ENCODE measurements at places on chromosomes 16 and 17.

DNA sequence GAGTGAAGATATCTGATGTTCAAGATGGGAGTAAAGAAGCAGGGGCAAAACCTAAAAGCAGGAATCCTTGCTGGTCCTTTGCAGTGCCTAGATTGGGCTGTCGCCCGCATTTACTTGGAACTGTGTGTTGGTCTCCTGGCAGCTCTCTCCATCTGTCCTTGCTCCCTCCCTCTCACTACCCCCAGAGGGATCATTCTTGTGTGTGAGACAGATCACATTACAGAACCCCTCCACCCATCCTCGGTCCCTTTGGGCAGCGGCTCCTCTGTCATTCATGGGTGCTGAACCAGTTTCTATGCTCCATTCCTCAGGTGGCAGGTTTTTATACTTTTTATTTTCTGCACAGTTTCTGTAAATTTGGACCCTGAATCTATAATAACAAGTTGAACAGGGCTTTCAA, 99.4 kb upstream of the MYOCD start:
- no peak for DNase-seq

- no peak for DNase-seq
Observed at GRCh38 chr17:34207572-34207971, 47.5 kb upstream of the CCL2 start.

- DNase-seq: no peak
Observed at GRCh38 chr17:29252101-29252791, 5.6 kb downstream of the CRYBA1 start.

DNA sequence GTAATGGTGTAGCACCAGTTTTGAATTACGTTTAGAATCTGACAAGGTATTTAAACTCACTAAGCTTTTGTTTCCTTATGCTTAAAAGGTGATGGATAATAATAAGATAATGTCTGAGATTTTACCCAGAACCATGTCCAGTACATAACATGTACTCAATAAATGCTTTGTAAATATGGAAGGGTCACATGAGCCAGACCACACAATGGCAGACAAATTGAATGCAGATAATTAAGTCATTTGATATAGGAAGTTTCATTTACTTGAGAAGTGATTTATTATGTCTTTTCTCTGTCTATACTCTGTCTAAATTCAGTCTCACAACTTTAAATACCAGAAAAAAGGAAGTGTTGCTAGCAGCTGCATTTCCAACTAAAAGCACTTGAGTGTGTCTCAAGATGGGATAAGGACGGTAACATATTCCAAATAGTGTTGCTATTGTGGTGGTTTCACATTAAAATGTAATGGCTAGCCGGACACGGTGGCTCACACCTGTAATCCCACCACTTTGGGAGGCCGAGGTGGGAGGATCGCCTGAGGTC, 52.5 kb upstream of the DHX40 start:
- DNase-seq: no peak

DNA sequence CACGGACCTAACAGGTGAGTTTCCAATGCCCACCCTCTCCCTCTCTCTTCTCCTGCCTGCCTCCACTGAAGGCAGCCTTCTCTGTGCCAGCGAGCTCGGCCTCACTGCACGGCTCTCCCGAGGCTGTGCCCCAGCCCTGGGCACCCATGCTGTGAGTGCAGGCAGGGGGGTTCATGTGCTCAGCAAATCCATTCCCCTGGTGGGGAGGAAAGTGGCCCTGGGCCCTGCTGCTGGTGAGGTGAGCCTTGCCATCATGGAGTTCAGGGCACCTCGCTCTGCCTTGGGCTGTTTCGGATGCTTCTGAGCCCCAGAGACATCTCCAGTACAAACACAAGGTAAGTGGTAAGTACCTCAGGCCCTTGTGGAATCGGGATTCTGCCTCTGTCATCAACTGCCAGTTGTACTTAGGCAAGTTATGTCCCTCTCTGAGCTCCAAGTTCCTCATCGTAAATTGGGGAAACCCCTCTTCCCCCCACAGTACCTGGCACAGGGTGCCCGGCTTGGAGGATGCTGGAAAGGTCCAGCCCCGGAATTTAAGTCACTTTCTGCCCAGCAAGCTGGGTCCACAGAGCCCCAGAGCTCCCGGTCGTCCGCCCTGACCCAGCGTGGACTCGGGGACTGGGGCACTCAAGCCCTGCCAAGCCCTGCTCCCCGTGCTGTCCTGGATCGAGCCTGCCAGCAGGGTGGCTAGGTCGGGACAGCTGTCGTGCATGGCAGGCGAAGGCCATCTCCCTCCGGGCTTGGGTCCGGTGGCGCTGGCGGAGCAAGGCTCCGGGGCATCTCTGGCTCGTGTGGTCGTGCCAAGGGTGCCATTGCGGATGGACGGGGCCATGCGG, 684 bp upstream of the NUDT16L1 start:
- no peak for DNase-seq

GRCh38 chr17:17309356-17309755, 6.2 kb downstream of the NT5M start:
- DNase-seq: no peak

- no peak for DNase-seq
Observed at GRCh38 chr17:62755141-62755851, 52.8 kb downstream of the MARCHF10 start.

DNA sequence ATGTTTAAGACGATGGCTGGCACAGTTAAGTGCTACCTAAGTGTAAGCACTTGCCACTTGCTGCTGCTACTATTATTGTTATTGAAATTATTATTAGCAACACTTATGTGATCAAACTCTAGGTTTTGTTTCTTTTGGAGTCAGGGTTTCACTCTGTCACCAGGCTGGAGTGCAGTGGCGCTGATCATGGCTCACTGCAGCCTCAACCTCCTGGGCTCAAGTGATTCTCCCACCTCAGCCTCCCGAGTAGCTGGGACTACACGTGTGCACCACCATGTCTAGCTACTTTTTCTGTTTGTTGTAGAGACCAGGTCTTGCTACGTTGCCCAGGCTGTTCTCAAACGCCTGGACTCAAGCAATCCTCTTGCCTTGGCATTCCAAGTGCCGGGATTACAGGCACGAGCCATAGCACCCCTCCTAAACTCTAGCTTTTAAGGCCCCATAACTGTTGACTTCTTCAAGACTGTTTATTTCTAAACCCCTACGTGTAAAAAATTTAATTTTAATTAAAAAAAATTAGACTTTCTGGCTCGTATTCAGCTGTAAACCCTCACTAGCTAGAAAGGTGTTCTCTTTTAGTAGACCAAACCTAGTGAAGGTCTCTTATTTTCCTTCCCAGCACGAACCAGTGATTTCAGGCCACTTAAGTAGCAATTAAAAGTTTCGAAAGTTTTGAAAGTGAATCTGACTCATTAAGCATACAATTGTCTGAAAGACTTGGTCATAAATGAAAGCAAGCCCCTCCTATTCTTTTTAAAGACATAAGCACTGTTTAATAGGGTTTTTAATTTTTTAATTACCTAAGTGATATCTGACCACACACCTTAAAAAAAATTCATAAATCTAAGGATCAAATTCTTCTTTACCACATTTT, 11.7 kb upstream of the SCNN1B start:
- no peak for DNase-seq

- DNase-seq: peak; percentile 83
Observed at GRCh38 chr17:15651583-15652110, 32.1 kb upstream of the FBXW10B start.

DNA sequence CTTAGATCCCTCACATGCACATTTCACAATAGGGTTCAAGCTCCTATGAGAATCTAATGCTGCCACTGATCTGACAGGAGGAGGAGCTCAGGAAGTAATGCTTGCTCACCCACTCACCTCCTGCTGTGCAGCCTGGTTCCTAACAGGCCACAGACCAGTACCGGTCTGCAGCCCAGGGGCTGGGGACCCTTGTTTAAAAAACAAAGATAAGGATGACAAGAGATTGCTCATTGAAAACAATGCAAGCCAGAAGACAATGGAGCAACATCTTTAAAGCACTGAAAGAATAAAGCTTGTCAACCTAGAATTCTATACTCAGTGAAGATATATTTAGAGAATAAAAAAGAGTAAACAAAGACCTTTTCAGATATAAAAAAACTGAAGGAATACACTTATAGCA, 22.8 kb upstream of the FA2H start:
- DNase-seq: no peak

DNA sequence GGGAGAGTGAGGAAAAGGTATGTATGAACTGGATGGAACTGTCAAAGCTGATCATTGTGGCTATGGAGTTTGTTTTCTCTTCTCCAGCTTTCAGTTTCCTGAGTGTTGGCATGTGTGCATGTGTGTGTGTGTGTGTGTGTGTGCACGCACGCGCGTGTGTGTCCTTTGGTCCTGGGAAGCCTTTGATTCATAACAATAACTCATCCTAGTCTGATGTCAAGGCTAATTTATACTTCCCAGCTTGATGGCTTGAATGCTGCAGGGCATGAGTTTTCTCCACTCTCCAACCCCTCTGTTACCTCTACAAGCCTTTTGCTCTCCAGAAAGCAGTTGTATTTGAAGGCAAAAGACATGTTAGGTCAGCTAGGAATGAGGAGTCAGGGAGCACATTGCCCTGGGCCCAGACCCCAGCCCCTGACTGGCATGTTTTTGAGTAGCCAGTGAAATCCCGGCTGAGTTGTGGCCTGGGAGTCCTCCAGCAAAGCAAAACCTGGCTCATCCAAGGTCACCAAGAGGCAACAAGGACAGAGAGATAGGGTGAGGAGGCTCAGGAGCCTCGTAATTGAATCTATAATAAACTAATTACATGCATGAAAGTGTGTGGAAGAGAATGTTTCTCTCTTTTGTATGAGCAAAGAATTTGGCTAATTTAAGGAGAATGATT, 8.9 kb upstream of the CDC42EP4 start:
- DNase-seq: no peak

GRCh38 chr16:79301051-79301450, 299.5 kb downstream of the MAF start:
- no peak for DNase-seq

DNA sequence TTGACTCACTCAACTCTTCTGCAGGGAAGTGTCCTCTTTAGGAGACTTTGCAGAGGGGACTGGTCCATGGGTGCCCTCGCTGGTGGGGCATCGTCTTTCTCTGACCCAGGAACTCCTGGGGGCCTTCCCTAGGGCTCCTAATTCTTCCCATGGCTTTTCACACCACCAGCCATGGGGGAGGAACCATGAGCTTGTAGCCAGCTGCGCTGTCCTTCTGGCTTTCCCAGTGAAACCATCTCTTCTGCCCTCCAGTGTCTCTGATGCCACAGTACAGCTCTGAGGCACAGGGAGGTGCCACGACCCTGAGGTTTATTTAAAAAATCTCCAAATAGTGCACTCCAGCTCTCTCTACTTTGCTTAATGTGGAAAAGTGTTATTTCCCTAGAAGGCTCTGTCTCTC, 78.6 kb downstream of the SDR42E1 start:
- DNase-seq: no peak

DNA sequence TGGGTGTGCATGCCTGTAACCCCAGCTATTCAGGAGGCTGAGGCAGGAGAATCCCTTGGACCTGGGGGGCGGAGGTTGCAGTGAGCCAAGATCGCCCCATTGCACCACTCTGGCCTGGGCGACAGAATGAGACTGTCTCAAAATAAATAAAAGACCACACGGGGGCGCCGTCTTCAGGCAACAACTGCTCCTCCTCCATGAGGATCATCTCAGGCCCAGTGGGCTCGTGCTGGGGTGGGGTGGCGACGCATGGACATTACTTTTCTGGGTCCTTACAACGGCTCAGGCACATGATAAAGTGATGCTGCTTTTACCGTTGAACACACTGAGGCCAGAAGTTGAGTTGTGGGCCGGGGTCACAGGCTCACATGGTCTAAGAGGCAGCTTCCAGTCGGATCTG, 56.2 kb downstream of the PRMT7 start:
- DNase-seq: peak; percentile 46

- no peak for DNase-seq
Observed at GRCh38 chr17:4645642-4646041, 4.2 kb upstream of the ALOX15 start.

DNA sequence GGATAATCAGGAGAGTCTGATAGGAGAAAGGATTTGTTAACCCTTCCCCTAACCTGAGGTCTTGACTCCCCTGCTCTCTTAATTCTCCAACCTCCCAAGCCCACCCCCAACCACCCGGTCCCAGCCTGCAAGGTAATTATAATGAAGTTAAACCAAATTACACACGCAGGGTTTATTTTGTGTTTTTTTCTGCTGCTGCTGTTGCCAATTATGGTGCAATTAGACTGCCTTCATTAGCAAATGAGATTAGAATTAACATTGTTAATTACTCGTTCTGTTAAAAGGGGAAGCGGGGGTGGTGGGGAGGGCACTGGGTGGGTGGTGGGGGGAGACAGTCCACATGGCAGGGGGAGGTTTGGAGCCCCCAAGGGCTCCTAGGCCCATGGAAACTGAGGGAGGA, 128.9 kb downstream of the CCT6B start:
- no peak for DNase-seq

DNA sequence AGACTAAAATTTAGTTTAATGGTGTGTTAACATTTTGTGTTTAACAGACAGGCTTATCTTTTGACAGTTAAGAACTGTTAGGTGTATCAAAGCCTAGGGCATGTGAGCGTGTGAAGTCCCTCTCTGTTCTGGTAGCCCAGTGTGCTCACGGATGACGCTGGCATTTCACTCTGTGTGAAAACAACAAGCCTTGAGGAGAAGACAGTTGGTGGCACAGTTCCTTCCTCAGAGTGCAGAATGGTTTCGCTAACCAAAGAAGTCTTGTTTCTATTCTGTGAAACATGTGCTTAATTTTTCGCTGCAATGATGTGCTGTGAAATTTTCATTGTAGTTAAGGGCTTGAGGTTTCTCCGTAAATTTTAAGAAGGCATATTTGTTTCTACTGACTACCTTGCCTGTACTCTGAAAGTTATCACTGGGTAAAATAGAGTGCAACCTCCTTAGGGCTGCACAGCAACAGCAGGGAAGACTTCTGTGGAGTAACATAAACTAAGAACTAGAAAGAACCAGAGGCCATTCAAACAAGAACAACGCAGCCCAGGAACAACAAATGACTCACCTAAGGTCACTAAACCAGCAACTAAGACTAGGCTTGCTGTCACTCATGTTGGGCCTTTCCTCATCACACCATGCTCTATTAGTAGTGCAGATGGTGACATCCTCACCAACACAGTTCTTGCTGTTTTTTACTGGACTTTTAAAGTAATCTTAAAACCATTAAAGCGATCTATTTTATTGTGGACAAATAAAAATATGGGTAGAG, 33.4 kb downstream of the BRD7 start:
- no peak for DNase-seq

GRCh38 chr17:78374631-78375274, 3.7 kb upstream of the PGS1 start:
- DNase-seq: no peak

DNA sequence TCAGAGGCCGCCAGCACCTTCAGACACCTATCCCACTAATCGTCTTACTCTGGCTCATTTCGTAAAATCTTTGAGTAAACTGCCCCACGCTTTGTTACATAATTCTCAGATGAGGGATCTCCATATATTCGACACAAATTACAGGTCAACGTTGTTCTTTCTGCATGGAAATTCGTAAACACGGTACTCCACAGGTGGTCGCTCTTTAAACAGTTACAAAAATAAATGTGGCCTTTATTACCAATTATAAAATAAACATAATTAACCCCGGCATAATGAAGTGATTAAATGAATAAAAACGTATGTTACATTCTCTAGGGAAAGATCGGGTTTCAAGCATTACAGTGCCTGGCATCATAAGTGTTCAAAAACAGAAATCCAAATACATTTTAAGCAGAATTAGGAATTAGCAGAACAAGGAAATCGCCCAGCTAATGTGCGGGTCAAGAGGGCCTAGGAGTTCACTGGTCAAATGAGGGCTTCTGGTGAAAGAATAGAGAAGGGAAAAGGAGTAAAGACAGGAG, 943 bp upstream of the PIP4K2B start:
- DNase-seq: no peak

All from H54 (cell line).